ENCODE measurements at places on chromosomes 2 and 18. TPM values are rescaled to one million over a fixed set of nuclear protein-coding genes. Genes with fewer than 3 reads are reported as not detected.

The ATP8B1 gene
- 43.4 TPM for total RNA-seq

The ABCB11 gene
- not detected for total RNA-seq

The SCN7A gene
- not detected for total RNA-seq

The DAW1 gene
- total RNA-seq, result under 0.01 TPM

The ABCG5 gene
- not detected for total RNA-seq

The SNX17 gene
- total RNA-seq, result 193 TPM

The GAD1 gene
- 0.13 TPM for total RNA-seq

The EVX2 gene
- total RNA-seq, result not detected

The SERPINB10 gene
- not detected for total RNA-seq

The REG1A gene
- not detected for total RNA-seq

The ADGRF3 gene
- total RNA-seq, result under 0.01 TPM

The LIPG gene
- total RNA-seq, result 0.25 TPM

The PPP1R1C gene
- not detected for total RNA-seq

The G6PC2 gene
- total RNA-seq, result not detected

The TUBA4B gene
- total RNA-seq, result not detected

The CNDP2 gene
- 40.5 TPM for total RNA-seq

The COL6A3 gene
- 1,362 TPM for total RNA-seq

The RND3 gene
- total RNA-seq, result 271 TPM

The NLRC4 gene
- not detected for total RNA-seq

The TLX2 gene
- not detected for total RNA-seq

The ACYP2 gene
- total RNA-seq, result 16.6 TPM

The TEKT4 gene
- not detected for total RNA-seq

The GPR45 gene
- not detected for total RNA-seq

The ITGA4 gene
- total RNA-seq, result 33.3 TPM

The GBX2 gene
- total RNA-seq, result not detected

The PLGLB1 gene
- 0.38 TPM for total RNA-seq

All from GM23248 (cell line).